ENCODE measurements at places on chromosomes 7 and 10.
A peak's percentile ranks its signal among the peaks of the same experiment; 100 is the strongest.

GRCh38 chr10:86970982-86971231, 2.6 kb downstream of the ADIRF start:
- DNase-seq: no peak

GRCh38 chr10:113494761-113495160, 58.1 kb upstream of the HABP2 start:
- DNase-seq: no peak

- no peak for DNase-seq
Measured at GRCh38 chr7:7707806-7708205, 10.6 kb downstream of the RPA3 start.

DNA sequence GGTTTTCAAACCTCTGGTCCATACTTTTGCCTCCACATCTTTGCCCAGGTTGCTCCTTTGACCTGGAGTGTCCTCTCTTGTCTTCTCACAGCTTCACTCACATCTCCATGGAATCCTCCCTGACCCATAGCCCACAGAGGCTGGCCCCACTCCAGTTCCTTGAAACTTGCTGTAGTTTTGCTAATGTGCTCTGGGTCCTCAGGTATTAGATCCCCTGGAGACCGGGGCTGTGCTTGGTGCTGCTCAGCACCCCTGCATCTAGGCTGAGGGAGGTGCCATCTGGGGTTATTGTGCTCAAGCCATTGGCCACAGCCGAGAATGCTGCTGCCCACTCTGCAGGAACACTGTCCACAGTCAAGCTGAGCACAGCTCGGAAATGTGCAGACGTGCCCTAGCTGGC, 16.5 kb downstream of the KNDC1 start:
- DNase-seq: no peak

GRCh38 chr10:31602541-31603234, 283.7 kb downstream of the ZEB1 start:
- peak; percentile 88 for DNase-seq

DNA sequence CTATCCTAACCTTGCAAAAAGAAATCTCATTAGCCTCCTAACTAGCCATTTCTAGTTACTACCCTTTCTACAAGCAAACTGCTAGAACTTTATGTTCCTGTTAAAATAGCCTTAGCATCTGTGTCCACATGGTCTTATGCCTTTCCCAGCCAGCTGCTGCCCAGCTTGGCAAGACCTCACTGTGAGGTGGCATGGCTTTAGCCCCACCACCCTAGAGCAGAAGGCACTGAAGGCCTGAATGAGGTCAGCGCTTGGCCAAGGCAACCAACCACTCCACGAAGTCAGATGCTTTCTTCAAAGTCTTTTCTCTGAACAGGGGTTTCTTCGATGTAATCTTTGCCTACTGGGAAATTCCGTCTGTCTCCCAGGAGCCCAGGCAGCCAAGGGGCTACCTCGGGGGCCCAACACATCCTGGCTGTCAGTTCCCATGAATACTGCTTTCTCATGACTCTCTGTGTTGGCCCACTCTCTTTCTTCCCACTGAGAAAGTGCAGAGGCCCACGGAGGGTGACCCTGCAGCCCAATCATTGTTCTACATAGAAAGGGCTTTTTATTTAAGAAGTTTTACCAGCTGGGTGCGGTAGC, 41.6 kb downstream of the POLR3A start:
- DNase-seq: no peak

- DNase-seq: no peak
Measured at GRCh38 chr7:157903710-157904109, 566.9 kb downstream of the DNAJB6 start.

DNA sequence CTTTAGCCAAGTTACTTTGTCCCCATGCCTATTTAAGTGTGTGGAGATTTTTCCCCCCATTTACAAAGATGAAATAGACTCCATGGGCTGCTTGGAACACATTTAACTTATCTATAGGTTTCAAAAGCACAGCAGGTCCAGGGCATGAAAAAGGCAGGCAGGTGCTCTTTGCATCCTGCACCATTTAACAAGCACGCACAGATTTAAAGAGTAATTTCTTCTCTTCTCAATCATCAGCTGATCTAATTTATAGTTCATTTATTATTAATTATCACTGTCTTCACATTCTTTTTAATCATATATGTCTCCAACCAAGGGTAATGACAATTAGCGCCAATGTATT, 156.8 kb downstream of the CACNA2D1 start:
- DNase-seq: peak; percentile 31

- no peak for DNase-seq
Measured at GRCh38 chr7:32761451-32762205, 129.9 kb downstream of the KBTBD2 start.

DNA sequence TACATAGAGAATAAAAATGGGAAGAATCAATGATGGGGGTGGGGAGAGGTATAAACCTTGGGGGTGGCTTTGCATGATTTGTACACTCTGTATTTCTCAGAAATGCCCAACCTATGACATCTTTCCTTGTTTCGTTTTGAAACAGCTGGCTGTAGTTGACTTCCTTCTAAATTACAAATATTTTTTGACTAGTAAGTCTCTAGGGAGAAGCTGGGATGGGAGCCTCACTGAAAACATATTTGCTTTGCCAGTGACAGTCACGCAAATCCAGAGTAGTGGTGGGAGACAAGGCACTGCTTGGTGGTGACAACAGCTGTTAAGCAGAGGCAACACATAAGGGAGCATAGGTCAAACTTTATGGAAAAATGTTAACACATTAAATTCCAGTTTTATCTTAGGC, 440.5 kb downstream of the SEMA3D start:
- peak; percentile 57 for DNase-seq

GRCh38 chr10:21488246-21488956, 37.1 kb downstream of the SKIDA1 start:
- no peak for DNase-seq

DNA sequence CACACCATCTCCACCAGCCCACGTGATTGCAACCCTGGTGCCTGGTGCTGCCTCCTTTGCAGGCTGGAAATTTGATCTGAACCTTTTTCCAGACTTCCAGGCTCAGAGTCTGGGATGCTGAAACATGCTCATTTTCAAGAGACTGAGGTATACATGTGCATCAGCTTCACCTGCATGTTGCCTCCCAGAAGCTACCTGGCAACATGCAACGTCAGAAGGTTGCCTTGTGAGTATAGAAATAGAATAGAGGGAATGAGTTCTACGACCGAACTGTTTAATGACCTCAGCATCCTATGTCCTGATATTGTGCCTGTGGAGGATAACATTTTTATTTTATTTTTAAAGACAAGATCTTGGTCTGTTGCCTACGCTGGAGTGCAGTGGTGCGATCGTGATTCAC, 1.9 kb upstream of the ZNF212 start:
- no peak for DNase-seq

DNA sequence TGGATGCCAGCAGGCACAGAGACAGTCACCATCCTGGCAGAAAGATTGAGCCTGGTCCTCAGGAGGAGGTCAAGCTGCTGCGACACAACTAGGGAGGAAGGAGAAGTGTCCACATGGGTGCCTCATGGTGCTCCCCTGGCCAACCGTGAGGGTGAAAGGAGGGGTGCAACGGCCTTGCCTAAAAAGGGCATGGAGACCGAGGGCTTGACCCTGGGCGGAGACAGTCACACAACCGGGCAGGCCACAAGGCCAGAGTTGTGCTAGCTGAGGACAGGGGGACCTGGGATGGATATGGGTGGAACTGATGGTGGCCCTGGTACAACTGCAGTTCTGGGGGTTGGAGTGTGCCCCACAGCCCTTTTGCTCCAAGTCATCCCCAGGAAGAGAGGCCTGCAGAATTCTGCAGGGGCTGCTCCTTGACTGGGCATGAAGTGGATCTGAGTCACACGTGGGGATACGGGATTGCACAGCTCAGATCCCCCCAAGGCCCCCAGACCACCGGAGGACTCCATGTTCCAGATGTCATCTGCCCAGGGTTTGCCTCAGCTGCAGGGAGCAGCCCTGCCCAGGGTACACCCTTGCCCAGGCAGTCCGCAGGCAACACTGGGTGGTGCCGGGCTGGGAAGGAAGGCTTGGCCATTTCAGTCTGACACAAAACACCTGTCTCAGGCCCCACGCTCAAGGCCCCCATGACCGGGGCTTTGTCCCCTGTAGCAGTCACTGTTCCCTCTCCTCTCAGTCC, 602.3 kb upstream of the MGMT start:
- no peak for DNase-seq

GRCh38 chr10:97228130-97228774, 42.5 kb upstream of the SLIT1 start:
- no peak for DNase-seq

All from muscle of arm (tissue), 14 donors.